ENCODE measurements at places on chromosomes 16 and 17. TPM values are rescaled to one million over a fixed set of nuclear protein-coding genes. Genes with fewer than 3 reads are reported as not detected.

Gene AANAT
- total RNA-seq = not detected

Gene ZPBP2
- not detected for total RNA-seq

Gene JMJD6
- 56.3 TPM for total RNA-seq

Gene TBX4
- total RNA-seq = not detected

Gene CACNA1G
- total RNA-seq = 0.12 TPM

Gene TBC1D26
- not detected for total RNA-seq

Gene CLEC18A
- 1.6 TPM for total RNA-seq

GRCh38 chr17:77420095-77420803 is 279.5 kb downstream of the SEC14L1 start:
- no peak for DNase-seq

GRCh38 chr16:35506018-35506897 is 2046.8 kb downstream of the TP53TG3F start:
- DNase-seq = no peak

GRCh38 chr17:35129154-35129972 is 7.9 kb downstream of the FNDC8 start:
- DNase-seq = no peak

DNA sequence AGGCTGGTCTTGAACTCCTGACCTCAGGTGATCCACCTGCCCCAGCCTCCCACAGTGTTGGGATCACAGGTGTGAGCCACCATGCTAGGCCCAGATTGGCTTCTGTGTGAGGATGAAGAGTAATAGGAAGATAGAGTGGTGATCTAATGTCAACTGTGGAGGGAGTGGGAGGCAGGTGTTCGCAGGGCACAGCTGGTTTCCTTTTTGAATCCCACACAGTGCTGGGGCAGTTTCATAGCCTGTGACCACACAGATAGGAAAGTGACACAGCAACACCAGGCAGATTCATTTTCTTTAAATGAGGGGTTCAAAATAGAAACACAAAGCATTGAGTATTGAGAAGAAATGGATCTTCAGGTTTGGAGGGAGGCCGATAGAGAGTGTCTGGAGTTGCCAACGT is 540.3 kb downstream of the WWOX start:
- no peak for DNase-seq

- DNase-seq = no peak
These were observed 32.1 kb downstream of the USP43 start for GRCh38 chr17:9677411-9677810.

DNA sequence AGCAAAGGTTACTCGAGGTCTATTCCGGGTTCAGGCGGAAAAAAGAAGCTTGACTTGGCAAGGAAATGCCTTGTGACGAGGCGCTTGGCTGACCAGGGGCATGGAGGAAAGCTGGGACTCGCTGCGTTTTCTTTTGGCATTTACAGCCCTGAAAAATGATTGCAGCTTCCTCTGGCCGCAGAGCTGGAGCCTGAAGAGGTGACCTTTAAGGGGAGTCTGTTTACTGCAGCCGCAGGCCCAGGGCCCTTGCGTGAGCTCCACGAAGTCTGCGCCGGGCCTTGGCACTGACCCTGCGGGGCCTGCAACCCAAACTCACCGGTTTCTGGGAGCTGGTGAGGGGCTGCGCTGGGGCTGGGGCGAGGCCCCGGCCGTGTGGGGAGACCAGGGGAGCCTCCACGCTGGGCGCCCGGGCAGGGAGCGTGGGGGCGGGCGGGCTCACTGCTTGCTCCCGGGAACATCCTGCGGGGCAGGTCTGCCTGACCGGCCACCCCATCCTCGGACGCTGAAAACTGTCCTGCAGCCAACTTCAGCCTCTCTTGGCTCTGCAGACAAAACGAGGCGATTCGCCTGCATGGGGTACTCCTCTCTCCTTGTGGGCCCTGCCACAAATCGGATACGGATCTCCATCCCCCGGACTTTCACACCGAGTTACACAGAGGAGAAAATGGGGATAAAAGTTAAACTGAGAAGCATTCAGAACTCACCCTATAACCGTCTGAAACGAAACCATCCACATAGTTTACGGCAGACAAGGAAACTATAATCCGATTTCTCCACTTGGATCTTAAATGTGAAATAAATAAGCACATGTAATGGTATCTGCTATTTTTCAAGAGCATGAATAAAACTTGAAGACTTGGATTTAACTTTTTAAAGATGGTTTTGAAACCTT is 206.3 kb upstream of the FOXF1 start:
- peak; percentile 53 for DNase-seq

DNA sequence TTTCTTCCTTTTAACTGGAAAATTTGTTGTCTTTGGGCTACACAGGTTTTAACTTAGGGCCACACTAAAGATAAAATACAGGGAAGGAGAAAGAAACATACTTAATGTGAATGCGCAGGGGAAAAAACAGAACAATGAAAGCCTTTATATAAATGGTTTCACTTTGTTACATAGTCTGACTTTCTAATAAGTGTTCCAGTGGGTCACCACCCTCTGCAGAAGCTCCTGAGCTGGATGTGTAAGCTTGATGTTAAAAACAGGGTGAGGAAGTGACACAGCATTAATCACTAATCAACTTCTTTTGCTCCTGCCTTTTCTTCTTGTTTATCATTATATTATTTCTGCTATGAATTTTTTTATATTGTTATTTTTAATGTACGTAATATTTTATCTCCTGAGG is 445.6 kb upstream of the CA10 start:
- no peak for DNase-seq

DNA sequence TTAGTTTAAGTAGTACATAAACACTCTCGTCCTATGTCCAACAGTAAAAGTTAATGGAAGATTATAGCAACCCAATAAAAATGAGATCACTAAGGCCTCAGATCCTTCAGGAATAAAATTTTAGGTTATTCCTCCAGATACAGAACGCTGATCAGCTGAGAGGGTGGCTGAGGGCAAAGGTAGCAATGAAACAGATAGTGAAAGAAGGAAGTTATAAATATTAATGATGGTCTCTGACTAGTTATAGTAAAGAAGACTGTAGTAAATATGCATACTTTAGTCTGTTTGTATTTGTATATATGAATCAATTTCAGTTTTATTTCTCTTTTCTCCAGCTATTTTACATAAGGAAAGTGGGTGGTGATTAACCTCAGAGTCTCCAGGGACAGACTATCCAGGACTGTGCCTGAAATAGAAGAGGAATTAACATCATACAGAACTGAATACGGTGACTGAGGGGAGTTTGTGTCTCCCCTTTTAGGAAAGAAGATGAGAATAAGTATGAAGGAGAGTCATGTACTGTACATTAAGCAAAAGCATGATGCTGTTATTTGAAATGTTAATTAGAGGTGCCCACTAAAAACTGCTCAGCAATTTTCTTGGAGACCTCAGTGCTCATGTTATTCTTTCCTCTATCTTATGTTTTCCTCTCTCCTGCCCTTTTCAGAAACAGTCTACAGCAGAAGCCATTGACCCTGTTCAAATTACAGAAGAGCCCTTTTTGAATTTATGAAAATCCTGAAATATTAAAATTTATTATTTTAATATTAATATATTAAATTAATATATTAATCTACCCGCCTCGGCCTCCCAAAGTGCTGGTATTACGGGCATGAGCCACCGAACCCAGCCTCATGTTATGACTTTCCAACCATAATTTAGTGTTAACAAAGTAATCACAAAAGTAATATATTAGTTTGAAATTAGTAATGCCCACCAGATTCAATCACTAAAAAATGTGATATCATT is 36.5 kb upstream of the DHRS7B start:
- DNase-seq = no peak

DNA sequence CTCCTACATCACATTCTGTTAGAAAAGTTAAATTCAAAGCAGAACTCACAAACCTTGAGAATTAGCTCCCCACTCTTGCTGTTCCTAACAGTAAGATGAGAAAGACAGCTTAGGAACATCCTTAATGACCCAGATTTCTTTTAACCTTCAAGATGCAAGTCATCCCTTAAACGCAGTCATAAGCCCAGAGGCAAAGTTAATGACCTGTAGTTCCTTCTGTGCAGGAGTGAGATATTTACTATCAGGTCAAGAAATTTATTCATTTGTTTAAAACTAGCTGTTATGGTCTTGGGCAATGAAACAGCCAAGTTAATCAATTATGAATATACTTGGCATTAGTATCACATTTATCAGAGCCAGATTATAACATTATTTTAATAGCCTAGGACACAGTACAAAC is 37.1 kb downstream of the NXPH3 start:
- no peak for DNase-seq

- DNase-seq = no peak
These were observed 561.6 kb upstream of the PSMD7 start for GRCh38 chr16:73735018-73735417.

- no peak for DNase-seq
These were observed 888 bp downstream of the ACSM5 start for GRCh38 chr16:20410121-20410723.

GRCh38 chr16:86880316-86881117 is 302.2 kb downstream of the FOXL1 start:
- DNase-seq = no peak

GRCh38 chr16:11016993-11017392 is 72.6 kb downstream of the CLEC16A start:
- DNase-seq = peak; percentile 83

DNA sequence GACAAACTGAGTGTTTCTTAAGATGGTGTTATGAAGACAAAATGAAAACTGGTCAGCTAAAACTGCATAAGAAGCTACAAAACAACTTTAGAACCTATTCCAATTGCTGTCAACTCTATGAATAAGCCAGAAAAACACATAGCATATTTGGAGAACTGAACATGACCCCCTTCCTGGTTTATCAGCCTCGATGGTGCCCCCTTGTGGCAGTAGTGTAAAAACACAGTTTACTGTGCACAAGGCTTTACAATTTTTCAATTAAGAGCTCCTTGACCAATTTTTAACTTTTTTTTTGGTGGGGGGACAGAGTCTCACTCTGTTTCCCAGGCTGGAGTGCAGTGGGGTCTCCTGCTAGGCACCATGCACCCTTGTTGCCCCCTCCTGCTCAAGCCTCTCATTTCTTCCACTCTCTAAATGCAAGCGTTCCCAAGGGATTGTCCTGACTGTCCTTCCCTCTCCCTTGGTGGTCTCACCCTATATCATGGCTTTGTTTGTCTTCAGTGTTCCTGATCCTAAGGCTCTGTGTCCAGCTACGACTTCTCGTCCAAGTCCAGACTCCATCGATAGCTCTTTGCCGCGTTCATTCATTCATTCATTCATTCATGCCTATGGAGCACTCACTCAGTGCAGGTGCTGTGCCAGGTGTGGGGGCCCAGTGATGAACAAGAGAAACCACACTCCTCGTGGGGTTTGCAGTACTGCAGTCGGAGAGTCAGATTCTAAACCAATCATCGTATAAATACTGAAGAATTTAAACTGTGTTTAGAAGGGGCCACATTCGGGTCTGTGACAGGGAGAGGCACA is 7.5 kb downstream of the EIF1 start:
- DNase-seq = no peak

- DNase-seq = no peak
These were observed 22.6 kb upstream of the AXIN2 start for GRCh38 chr17:65583921-65584603.

DNA sequence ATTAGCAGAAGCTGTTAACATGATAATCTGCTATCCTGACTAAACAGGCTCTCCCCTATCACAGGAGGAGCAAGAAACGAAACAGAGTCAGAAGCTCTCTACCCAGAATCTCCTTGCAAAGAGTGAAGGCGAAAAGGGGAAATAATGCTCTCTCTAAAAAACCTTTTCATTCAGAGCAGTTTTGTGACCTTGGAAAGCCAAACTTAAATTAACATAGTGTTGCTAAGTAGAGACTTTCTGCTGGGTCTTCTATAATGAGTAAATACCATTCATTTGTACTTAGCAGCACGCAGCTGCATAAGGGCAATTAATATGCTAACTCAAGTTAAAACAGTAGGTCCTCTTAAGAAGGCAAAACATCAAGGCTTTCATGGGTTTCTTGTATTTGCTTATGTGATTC is 101.7 kb upstream of the GPR139 start:
- no peak for DNase-seq

DNA sequence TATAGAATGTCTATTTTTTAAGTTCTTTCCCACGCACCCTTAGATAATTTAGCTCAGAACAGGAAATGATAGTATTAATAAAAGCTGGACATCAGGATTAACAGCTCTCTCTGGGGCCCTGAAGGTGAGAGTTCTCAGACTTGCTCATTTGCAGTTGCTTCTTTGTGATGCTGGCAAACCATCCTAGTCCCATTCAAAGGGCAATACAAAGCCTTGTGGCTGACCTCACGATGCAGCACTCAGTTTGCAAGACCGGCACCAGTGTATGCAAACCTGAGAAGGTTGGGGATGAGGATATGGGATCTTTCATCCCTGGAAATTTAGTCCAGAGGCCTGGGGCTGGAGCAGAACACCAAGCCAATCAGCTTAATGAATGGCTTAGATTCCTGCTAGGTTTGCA is 29.3 kb downstream of the STH start:
- no peak for DNase-seq

DNA sequence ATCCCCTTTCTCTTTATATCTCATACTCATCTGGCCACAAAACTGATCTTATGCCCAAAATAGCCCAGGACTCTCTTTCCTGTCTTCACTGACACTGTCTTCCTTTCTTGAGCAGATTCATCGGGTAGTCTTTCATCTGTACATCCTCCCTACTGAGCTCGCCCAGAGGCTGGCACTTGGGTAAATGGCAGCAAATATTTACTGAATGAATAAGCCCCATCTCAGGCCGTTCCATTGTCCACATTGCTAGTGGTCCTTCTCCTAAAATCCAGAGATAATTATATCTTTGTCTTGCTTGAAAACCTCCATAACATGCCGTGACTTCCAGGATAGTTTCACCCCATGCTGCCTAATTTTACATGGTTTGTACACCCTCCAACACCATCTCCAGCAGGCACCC is 158.1 kb upstream of the SDK2 start:
- DNase-seq = no peak

DNA sequence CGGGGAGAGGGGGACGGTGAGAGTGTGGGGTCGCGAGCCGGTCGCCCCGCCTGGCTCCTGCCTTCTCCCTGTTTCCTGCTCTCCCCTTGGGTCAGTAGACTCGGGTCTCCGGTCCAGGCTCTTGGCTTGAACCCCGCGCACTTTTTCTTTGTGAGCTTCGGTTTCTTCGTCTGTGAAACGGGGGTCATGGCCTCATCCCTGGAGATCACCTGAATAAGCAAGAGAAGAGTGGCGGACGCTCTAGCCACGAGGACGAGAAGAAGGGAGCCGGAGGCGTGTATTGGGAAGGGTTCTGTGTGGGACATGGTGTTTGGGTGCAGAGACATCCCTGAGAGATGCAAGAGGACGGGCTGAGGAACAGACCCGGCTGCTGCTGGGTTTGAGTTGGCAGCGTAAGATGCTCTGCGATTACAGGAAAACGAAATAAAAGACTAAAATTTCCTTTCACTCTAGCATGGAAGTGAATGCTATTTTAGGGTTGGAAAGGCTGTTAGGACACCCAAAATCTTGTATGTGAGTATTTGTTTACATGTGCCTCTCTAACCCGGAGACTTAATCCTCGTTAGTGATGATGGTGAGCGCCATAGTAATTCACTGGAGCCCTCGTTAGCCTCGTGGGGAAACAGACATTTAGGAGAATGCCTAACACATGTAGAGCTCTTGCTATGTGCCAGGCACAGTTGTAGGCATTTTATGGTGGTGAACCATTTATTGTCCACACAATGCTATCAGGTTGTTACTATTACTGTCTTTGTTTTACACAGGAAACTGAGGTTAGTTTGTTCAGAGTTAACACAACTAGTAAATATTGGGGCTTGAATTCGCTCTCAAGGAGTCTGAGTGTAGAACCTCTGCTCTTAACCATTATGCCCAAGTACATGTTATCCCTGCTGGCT is 646 bp downstream of the KIF22 start:
- DNase-seq = no peak

All from mucosa of descending colon (tissue), 3 donors.